Esophagus squamous epithelium (tissue), 5 donors: ENCODE measurements at places on chromosomes 6 and 20.

DNA sequence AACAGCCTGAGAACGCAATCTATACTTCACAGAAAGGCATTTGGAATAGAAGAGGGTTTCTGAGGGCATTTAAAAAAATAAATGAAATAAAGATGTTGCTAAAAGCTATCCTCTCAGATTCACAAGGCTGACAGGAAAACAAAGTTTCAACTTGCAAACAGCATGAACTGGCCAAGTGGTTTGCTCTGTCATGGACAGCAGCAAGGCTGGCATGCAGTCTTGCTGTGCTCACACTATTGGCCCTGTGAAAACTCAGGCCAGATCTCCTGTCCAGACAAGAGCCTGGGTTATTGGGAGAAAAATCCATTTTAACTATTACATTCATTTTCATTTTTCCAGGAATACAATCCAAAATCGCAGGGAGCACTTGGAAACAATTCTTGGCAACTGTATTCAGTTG lies 506.2 kb upstream of the SLC35B3 start:
- DNase-seq = no peak

- no peak for DNase-seq
These were observed 20.9 kb downstream of the DEK start for GRCh38 chr6:18243302-18243893.

GRCh38 chr6:132072831-132073230 lies 121.7 kb upstream of the CCN2 start:
- DNase-seq = no peak

DNA sequence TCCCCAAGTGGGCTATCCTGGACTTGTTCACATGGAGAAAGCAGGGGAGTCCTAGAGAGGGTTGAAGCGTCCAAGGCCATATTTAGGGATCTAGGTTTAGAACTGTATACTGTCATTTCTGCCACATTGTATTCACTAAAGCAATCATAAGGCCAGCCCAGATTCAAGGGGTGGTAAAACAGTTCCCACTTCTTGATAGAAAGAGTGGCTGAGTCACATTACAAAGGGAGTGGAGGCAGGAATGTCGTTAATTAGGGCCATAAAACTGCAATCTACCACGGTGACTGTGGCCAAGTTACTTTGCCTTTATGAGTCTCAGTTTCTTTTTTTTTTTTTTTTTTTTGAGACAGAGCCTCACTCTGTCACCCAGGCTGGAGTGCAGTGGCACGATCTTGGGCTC lies 7.4 kb upstream of the UBR2 start:
- DNase-seq = no peak

GRCh38 chr20:35950093-35950492 lies 4.2 kb downstream of the SCAND1 start:
- DNase-seq = no peak

- DNase-seq = no peak
These were observed 20.7 kb downstream of the METTL24 start for GRCh38 chr6:110337486-110337885.

GRCh38 chr6:160349020-160349441 lies 853 bp downstream of the SLC22A3 start:
- DNase-seq = no peak

DNA sequence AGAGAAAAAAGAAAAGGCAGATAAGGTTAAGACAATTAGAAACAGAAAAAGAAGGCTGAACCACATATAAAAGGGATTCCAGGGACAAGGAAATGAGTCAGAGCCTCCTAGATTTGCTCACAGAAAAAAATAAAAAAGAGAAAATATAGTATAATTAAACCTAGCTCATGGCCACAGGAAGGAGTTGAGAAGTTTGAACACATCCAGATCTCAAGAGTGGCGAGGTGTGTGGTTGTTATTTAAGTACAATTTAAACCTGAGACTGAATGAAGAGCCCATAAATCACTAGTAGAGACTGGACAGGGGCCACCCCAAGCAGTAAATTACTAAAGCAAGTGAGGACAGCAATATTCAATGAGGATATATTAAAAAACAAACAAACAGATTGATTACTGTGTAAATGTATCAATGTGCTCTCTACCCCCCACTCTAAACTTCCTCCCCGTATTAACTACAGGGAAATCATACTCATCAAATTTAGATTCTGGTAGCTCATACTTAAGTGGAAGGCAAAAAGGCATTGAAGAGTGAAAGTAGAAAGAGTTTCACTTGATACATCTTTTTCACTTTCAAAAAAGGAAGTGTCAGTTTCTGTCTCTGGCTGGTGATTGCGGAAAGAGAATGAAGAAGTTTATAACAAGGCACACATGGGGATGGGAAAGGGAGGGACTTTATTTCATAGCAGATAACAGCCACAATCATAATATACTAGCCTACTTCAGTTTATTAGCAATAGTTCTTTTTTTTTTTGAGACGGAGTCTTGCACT lies 49.3 kb upstream of the SCAF8 start:
- DNase-seq = no peak

- DNase-seq = no peak
These were observed 62.2 kb downstream of the UBE2V1 start for GRCh38 chr20:50050660-50051308.

DNA sequence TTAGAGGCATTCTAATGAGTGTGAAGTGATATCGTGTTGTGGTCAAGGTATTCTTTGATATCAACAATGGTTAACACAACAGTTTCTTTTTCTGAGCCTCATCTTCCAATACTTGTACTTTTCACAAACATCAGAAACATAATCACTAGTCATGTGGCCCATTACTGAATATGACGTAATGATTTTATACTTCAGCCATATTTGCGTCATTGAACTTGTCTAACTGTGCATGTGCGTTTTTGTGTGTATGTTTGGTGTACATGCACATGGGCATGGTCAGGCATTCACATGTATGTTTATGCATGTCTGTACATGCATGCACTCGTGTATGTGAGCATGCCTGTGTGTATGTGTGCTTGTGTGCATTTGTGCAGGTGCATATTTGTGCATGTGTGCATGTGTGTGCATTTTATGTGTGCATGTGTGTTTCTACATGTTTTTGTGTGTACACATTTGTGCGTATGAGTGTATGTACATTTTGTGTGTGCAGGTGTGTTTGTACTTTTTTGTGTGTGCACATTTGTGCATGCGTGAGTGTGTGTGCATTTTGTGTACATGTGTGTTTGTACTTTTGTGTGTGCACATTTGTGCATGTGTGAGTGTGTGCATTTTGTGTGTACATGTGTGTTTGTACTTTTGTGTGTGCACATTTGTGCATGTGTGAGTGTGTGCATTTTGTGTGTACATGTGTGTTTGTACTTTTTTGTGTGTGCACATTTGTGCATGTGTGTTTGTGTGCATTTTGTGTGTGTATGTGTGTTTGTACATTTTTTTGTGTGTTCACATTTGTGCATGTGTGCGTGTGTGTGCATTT lies 29.4 kb downstream of the PRR18 start:
- no peak for DNase-seq

DNA sequence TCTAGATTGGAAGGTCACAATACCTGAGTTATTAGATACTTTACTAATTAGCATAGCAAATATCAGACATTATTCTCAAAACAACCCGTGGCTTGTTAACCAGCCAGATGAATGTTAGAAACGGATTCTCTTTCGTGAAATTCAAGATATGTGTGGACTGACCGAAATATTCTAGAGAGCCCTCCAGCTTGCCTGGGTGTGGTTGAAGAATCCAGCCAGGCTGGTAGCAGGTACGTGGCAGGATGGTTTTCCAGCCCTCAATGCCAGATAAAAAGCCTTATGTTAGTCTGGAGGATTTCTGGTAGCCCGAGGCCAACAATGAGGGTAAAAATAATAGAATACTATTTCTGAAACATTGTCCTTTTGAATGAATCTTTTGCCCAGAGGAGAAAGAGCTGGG lies 19.3 kb downstream of the ECT2L start:
- no peak for DNase-seq

DNA sequence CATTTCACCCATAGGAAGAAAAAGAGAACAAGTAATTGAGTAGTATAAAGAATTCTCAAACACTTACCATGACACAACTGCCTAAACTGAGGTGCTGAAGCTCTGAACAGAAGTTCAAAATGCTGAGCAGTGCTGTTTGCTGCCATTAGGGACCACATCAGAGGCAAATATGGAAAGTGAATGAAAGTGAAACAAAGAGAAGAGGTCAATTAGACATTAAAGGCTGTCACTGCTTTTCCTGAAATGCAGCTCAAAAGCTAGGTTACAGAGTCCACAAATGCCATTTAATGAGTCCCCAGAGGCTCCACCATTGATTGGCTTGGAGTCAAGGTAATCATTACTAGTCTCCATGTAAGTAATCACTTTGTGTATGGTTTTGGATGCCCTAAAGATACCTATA lies 46.1 kb downstream of the POU3F2 start:
- no peak for DNase-seq

- DNase-seq = no peak
These were observed 14.7 kb downstream of the UNC93A start for GRCh38 chr6:167305796-167306195.

- DNase-seq = no peak
These were observed 28.9 kb downstream of the UTRN start for GRCh38 chr6:144314003-144314485.

DNA sequence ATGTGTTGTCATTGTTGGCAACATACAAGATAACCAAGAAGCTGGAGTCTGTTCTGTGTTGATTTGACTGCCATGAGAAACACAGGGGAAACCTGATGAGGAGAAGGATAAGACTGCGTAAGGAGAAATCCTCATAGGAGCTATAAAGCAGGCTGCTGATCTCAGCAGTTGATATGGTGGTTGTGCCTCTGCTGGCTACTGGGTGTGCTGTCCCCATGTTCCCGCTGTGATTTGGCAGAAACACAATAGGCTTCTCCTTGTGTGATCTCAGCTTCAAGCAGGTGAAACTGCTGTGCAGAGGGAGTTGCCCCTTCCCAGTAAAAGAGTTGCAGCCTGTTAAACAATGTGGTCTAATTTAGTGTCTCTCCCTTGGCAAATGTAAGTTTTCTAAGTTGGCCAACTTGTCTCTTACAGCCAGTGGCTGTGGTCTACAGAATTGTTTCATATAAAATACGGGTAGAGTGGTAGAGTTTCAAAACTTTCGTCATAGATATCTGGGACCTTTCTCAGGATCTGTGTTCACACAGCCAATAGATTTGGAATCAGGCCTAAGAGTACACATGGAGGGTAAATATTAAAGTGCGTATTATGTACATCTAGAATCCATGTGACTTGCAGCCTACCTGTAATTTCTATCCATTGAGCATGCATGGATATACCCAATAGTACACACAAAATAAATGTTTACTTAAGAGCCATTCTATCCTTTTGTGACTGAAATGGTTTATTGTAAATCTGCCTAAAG lies 78.4 kb downstream of the RNF144B start:
- DNase-seq = no peak

- DNase-seq = no peak
These were observed 8.6 kb upstream of the SIRPB2 start for GRCh38 chr20:1499528-1500420.

GRCh38 chr20:2122936-2123335 lies 21.3 kb downstream of the STK35 start:
- DNase-seq = no peak

- DNase-seq = no peak
These were observed 2.6 kb upstream of the BPIFB6 start for GRCh38 chr20:33028875-33029274.

DNA sequence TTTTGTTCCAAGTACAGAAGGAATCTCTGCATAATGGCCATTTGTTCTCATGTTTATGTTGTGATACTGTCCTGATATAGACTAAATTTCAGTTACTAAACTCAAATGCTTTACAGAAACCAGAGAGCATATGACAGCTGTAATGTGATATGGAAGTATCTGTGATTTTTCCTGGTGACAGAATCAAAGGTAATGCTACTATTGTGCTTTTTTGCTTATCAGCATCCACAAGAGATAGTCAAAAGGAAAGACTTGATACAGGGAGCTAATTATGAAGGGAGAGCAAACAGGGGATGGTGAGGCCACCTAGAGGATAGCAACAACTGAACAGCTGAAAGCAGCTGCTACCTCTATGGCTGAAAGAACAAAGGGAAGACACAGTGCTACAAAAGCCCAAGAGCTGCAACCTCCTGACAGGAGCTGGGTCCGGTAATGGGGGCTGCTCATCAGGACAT lies 181.4 kb downstream of the PHF3 start:
- no peak for DNase-seq

GRCh38 chr6:56279331-56280080 lies 32.1 kb upstream of the COL21A1 start:
- DNase-seq = no peak
